ENCODE measurements at places on chromosomes 16 and 17. TPM values are rescaled to one million over a fixed set of nuclear protein-coding genes. Genes with fewer than 3 reads are reported as not detected.

GRCh38 chr17:3447625-3448024 lies 14.0 kb upstream of the OR1E2 start:
- DNase-seq = peak; percentile 80

- no peak for DNase-seq
These were observed 39.3 kb downstream of the ENGASE start for GRCh38 chr17:79113699-79114457.

- DNase-seq = no peak
These were observed 2.3 kb upstream of the ZNF500 start for GRCh38 chr16:4769306-4769638.

- no peak for DNase-seq
These were observed 25.5 kb downstream of the ACSF3 start for GRCh38 chr16:89119166-89119621.

Gene ATP5PD
- 1,144 TPM for polyA plus RNA-seq

Gene BAHCC1
- 0.17 TPM for polyA plus RNA-seq
